ENCODE measurements at places on chromosomes 7 and 10.

DNA sequence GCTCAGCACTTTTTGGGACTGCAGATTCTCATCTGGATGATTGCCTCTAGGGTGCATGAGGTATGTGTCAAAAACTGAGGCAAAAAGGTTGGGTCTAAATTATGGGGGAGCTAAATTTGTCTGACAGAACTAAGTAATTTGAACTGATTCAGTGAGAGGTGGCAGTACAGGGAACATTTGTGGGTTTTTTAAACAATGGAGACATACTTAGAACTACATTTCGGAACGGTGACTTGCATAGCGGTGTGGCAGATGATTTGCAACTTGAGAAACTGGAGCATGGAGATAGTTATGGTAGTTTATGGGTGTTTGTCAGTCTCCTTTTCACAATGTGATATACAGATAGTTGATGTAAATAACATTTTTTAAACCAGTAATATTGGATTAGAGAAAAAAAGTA is 14.6 kb downstream of the TBC1D12 start:
- no peak for DNase-seq

- no peak for DNase-seq
Measured at GRCh38 chr7:143375298-143376034, 5.7 kb upstream of the ZYX start.

DNA sequence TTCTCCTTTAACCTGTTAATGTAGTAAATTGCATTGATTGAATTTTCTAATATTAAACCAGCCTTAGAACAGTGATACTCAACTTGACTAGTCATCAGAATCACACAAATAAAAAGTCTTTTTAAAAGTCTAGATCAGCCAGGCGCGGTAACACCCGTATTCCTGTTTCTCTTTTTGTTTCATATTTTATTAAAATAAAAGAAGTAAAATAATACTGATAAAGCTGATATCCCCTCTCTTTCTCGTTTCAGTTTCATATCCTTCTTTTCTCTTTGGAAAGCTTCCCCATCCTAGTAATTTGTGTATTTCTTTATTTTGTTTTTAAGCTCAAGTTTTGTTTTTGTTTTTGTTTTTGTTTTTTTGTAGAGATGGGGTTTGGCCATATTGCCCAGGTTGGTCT is 9.3 kb downstream of the SMO start:
- no peak for DNase-seq

DNA sequence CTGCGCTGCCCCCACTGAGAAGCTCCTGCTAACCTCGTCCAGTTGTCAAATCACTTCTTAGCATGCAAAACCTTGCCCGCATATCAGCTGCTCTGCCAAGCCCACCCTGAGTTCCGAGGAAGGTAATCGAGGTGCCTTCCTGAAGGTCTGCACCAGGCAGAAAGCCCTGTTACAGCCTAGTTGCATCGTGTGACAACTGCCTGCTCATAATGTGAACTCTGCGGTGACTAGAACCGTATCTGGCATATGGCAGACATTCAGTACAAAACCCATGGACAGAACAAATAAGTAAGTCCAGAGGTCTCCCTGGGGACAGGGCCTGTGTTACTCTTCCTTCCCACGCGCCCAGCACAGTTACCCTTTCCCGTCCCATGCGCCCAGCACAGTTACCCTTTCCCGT is 394.3 kb downstream of the DNAJB6 start:
- DNase-seq: no peak

GRCh38 chr7:93015101-93015778 is 102.5 kb downstream of the SAMD9 start:
- no peak for DNase-seq

- no peak for DNase-seq
Measured at GRCh38 chr7:74579800-74580685, 77.5 kb upstream of the GTF2I start.

DNA sequence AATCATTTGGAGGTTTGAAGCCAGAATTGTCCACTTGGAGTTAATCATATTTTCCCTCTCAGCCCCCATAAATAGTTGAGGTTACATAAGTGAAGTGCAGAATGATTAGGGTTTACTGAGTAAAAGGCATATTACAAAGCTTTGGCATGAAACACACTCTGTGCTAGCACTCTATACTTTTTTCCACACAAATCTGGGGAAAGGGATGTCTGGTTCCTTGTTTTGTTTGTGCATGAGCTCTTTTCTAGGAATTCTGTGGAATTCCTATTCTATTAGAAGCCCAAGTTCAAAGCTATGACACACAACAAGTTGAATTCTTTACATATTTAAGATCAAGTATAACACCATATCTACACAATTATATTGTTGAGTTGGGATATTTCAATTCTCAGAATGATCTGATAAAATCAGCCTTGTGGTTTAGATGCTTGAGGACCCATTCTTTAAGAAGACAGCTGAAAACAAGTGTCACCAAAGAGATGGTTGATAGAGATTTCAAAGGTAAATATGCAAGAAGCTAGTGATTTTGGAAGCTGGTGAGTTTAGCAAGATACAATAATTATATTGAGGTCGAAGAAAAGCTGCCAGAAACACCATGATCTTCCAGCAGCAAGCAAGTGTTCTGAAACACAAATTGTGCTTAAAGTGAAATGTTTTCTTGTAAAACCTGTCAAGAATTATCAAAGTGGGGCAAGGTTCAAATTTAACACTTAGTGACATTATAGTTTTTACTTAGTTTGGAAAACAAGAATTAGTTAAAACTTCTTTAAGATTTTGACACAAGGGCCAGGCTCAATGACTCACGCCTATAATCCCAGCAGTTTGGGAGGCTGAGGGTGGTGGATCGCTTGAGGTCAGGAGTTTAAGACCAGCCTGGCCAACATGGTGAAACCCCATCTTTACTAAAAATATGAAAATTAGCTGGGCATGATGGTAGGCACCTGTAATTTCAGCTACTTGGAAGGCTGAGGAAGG is 122.6 kb downstream of the INHBA start:
- DNase-seq: no peak

GRCh38 chr7:54672519-54672918 is 86.5 kb downstream of the SEC61G start:
- no peak for DNase-seq

DNA sequence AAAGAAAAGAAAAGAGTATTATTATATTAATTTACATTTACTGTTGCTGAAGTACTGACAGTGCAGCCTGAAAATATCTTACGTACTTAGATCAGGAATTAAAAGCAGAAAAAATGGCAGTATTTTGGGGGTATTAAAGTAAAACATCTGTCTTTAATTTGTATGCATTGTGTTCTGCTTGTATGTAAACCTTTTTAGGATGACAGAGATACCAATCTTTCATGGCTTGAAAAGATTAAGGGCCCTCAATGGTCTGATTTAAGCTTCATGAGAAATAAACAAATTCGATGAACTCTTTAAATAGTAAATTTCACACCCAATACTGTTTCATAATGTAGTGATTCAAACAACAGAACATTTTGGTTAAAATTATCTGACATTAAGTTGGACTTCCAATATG is 116.3 kb downstream of the MLLT10 start:
- no peak for DNase-seq

GRCh38 chr7:114468844-114469243 is 54.2 kb downstream of the FOXP2 start:
- DNase-seq: no peak

- DNase-seq: no peak
Measured at GRCh38 chr7:69364813-69365643, 233.2 kb upstream of the AUTS2 start.

GRCh38 chr10:35986756-35987502 is 344.8 kb upstream of the FZD8 start:
- DNase-seq: no peak

DNA sequence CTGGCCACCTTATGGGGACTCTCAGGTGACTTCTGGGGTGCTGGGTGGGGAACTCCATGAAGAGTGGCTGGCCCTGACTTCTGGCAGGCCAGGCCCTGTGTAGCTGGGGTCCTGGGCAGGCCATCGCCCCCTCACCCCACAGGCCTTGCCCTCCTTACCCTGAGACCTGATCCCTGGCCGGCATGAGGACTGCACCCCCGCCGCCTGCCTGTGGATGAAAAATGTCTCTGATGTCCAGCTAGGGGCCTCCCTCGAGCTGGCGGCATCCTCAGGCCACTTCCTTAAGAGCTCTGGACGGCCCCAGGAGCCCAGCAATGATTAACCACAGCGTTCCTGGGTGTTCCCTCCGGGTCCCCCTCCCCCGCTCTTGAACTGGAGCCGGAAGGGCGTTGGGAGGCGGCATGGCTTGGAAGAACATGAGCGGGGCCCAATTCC is 31.8 kb upstream of the SHH start:
- DNase-seq: no peak

- DNase-seq: no peak
Measured at GRCh38 chr7:6015917-6016652, 7.0 kb downstream of the AIMP2 start.

GRCh38 chr10:91296471-91296870 is 76.0 kb downstream of the PCGF5 start:
- no peak for DNase-seq

- no peak for DNase-seq
Measured at GRCh38 chr10:20977300-20977699, 80.2 kb upstream of the NEBL start.

GRCh38 chr7:41035794-41036193 is 667.1 kb downstream of the INHBA start:
- DNase-seq: no peak

DNA sequence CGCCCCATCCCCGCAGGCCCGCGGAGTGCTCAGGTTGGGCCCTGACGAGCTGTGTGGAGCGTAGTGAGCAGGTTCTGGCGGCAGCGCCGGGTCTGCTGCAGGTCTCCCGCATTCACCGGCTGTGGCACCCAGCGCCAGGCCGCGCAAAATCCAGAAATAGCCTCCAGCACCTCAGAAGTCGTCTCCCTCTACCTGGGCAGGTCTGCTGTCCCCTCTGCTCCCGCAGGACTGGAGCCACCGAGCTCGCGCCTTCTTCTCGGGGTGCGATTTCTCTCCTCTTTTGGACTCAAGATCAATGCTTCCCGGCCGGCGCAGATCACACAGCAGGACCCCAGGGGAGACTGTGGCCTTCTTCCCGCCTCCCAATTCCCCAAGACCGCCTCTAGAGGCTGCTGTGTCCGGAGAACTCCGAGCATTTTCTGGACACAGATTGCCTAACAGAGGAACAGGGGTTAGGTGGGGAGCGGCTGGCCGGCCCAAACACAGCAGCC is 8.4 kb downstream of the TLX1 start:
- DNase-seq: no peak

- DNase-seq: no peak
Measured at GRCh38 chr7:98514211-98515031, 102.7 kb upstream of the NPTX2 start.

DNA sequence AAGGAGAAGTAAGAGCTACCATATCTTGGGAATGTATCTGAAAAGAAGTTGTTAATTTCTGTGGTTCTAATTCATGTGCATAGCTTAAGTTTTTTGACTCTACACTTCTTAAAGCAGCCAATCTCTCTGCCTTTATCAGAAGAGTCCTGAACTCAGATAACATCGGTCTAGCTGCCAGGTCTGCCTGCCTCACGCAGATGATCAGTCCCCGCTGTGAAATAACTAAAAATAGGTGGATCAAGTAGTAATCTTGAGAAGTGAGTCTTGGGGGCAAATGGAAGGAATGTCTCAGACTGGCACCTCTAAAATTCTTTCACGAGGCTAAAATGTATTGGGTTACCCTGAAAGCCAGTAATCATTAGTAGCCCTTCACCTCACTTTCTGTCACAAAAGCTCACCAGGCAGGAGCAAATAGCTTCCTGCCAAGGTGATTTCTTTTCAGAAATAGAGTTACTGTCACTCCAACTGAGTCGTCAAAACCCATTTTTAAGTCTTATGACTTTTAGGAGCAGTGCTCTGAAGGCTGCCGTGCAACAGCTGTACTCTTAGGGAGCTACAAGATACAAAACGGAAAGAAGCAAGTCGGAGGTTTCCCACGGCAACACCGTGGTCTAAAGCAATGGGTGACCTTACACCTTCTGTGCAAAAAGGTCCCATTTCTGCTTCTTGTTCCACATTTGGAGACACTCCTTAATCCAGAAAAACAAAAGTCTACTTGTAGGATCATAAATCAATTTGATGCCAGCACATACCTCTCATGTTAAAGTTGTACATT is 85.2 kb downstream of the ABCB5 start:
- DNase-seq: no peak

GRCh38 chr7:120229084-120229483 is 43.9 kb upstream of the KCND2 start:
- no peak for DNase-seq
